ENCODE measurements at places on chromosomes 16 and 17.
A peak's percentile ranks its signal among the peaks of the same experiment; 100 is the strongest.

- DNase-seq: no peak
Observed at GRCh38 chr17:13127921-13128602, 110.2 kb upstream of the ELAC2 start.

GRCh38 chr17:27433521-27433920 lies 22.7 kb upstream of the KSR1 start:
- no peak for DNase-seq

GRCh38 chr17:80652756-80653330 lies 108.2 kb downstream of the RPTOR start:
- no peak for DNase-seq

DNA sequence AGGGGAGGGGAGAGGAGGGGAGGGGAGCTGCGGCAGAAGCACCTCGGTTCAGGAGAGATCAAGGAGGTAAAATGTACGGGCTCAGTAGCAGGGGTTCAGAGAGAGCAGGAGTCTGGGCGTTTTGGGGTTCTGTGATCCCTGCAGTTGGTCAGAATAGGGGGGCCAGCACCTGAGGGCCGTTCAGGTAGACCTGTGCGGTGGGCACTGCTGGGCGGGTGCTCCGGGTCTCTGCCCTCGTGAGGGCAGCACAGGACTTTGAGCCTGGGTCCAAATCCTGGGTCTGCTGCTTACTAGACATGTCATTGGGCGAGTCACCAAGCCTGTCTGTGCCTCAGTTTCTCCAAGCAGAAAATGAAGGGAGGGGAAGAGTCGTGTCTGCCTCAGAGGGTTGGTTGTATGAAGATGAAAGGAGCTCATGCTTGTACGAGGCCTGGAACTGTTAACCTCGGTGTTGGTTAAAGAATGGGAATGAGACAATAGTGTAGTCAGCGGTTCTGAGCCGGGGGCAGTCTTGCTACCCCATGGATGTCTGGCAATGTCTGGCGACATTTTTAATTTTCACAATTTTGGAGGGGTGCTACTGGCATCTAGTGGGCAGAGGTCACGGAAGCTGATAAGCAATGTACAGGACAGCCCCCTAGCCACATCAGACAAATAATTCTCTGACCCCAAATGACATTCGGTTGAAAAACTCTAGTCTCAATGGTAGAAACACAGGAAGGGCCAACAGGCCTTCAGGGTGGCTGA lies 35.4 kb downstream of the OR1D5 start:
- DNase-seq: no peak

GRCh38 chr16:29898804-29899515 lies 390 bp downstream of the SEZ6L2 start:
- peak; percentile 60 for DNase-seq

GRCh38 chr16:76278086-76278485 lies 885 bp downstream of the CNTNAP4 start:
- no peak for DNase-seq

DNA sequence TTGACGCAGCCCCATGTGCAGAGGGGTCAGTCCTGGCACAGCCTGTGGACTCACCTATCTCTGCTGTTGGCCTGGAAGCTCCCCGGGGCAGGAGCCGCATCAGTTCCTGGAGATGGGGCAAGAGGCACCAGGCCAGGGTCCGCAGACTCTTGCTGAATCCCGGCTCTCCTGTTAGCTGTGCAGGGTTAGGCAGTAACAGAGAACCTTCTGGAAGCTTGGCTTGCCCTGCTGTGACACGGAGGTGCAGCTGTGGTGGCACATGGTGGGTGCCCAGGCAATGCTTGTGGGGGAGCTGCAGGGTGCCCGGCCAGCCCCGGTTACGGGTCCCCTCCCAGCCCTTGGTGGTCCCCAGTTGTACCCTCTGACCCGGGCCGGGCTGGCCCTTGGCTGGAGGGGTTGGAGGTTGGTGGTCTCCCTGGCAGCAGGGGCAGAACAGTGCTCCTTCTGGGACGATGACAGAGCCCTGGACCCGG lies 26.0 kb upstream of the ZNF469 start:
- DNase-seq: no peak

GRCh38 chr16:28935346-28935745 lies 3.6 kb downstream of the CD19 start:
- DNase-seq: no peak

GRCh38 chr16:10754941-10755340 lies 11.3 kb downstream of the NUBP1 start:
- peak; percentile 46 for DNase-seq

DNA sequence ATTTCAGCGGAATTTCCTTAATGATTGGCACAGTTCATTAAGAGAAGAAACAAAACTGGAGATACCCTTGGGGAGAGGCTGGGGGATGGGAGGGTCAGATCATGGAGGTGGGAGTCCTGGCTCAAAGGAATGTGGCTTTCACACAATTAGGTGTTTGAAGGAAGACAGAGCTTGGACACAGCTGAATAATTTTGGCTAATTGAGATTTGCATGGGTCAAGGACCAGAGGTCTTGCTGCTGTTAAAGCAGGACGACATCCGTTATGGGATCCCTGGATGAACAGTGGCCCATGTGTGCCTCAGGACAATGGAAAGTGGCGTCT lies 160.3 kb downstream of the HS3ST3B1 start:
- DNase-seq: no peak

GRCh38 chr17:8985054-8985701 lies 19.7 kb upstream of the PIK3R5 start:
- DNase-seq: no peak

GRCh38 chr17:17907469-17907868 lies 64.7 kb downstream of the TOM1L2 start:
- DNase-seq: no peak

DNA sequence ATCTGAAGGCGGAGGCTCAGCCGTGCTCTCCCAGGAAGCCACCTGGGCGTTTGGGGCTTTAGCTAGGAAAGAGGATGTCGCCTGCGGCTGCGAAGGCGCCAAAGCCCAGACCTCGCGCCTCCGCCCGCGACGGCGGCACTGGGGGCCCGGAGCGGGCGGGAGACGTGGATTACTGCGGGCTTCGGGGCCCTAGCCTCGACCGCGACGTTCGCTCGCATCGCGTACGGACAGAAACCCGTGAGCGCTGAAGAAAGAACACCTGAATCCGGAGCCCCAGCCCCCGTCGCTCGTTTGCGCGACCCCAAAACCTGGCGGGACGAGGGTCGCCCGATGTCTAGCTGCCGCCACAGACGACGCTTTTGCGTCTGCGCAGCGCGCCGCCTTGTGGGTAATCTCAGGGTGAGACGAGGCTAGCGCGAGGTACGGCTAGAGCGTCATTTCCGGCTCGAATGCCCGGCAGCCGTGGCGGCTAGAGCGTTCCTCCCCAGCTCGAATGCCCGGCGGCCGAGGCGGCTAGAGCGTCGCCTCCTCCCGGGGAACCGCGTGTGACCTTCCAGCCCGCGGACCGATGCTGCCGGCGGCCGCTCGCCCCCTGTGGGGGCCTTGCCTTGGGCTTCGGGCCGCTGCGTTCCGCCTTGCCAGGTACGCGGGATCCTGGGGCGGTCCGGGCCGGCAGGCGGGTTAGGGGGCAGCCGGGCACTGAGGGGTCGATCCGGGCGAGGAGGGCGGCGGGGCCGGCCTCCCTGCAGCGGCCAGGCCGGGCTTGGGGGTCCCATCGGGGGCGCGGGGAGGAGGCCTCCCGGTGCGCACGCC lies at the start of gene MRPL12:
MRPL12 (plus strand) TSS at position 434 of the 813 bp plus-strand sequence; CDS start at position 569, 135 bp downstream.
- DNase-seq: peak; percentile 98

DNA sequence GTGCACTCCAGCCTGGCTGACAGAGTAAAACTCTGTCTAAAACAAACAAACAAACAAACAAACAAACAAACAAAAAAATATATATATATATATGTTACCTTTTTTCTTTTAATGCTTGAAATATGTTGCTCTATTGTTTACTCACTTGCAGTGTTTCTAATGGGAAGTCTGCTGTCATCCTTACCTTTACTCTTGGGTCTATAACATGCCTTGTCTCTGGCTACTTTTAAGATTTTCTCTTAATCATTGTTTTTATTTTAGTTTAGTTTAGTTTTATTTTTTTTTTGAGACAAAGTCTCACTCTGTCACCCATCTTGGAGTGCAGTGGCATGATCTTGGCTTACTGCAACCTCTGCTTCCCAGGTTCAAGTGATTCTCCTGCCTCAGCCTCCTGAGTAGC lies 16.1 kb upstream of the TNRC6A start:
- DNase-seq: no peak

- DNase-seq: no peak
Observed at GRCh38 chr17:61753696-61754095, 109.6 kb downstream of the BRIP1 start.

GRCh38 chr17:29019475-29020181 lies 13.8 kb upstream of the SEZ6 start:
- DNase-seq: no peak

DNA sequence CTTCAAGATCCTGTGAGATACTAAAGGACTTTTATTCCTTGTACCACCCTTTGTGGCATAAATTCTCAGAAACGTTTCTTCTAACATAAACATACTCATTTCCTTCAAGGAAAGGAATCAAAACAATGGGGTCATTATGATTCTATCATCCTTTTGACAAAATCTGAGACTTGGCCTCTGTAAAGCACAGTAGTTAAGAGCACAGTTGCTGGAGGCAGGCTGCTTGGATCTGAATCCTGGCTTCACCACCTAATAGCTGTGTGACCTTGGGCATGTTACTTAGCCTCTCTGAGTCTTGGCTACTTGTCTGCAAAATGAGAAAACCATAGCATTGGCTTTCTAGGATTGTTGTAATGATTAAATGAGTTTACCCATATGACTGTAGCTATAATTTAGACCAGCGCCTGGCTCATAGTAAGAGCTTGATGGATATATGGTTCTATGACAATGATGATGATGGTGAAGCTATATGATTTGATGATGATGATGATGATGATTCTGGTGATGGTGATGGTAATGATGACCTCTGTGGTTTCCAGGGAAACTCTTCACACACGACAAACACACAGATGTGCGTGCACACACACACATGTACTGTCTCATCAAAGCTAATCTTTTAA lies 6.1 kb upstream of the KRT31 start:
- no peak for DNase-seq

DNA sequence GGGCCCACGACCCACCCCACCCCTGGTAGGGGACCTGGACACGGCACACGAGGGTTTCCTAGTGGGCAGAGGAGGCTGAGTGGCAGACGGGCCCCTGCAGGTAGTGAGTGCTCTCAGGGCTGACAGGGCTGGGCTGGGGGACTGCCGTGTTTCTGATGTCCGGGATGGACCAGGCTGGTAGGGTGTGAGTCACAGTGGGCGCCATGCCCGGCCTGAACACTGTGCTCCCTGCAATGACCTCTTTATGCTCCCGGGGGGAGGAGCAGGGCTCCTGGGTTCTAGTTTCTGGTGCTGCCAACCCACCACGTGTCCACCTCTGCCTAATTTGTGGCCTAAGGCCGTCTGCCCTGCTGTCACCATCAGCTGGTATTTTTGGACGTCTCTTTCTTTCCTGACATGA lies 26.3 kb downstream of the ARHGAP23 start:
- peak; percentile 88 for DNase-seq

DNA sequence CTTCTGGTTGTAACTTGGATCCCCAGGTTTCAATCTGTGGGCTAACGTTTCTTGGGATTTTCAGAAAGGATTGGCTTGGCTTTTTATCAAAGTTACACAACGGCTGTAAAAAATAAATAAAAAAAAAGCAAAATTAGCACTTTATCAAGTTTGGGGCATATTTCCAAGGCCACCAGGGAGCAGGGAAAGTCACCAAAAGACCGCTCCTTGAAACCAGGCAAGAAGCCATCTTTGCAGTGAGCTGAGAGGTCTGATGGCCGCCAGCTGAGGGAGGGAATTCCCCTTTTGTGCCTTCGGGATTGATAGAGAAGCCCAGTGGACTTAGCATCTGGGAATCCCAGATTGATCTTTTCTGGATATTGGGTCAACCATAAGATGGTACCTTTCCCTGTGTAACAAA lies 192.2 kb downstream of the WWOX start:
- no peak for DNase-seq

DNA sequence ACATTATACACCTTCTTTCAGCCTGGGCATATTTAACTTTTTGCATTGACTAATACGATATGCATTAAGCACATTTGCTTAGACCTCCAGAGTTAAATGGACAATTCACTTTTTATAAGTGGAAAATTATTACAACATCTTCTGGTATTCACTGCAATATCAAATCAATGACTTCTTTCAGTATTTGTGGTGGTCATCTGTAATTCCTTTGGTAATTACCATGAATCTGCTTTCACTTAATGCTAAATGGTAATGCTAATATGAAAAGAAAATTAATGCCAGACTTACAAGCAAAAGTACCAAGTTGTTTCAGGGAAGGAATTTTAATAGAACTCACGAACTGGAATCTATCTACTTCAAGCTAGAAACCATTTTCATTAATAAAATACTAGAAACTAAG lies 6.4 kb downstream of the GPATCH8 start:
- no peak for DNase-seq

DNA sequence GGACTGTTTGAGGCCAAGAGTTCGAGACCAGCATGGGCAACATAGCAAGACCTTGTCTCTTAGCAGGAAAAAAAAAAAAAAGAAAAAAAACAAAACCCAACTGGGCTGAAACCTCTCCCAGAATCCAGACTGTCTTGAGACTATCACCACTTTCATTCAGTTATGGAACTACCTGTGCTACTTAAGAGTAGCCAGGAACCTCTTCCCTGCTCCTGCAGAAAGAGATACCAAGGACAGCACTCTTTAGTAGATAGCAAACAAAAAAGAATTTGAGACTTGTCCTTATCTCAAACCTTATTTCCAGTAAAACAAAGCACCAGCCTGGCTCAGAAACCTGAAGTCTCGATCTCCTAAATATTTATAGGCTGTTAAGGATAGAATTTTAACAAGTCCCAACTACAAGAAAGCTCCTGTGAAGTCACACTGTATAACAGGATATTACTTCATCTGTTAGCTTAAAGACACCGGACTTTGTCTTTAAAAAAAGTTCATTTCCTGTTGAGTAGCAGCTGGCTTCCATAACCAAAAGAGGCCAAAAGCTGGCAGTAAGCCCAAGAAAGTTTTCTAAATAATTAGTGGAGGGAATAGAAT lies 5.1 kb downstream of the CDR2 start:
- no peak for DNase-seq

GRCh38 chr17:10754861-10755591 lies 25.2 kb upstream of the TMEM220 start:
- DNase-seq: no peak

GRCh38 chr17:30969989-30970830 lies 629 bp upstream of the RNF135 start:
- DNase-seq: peak; percentile 20

DNA sequence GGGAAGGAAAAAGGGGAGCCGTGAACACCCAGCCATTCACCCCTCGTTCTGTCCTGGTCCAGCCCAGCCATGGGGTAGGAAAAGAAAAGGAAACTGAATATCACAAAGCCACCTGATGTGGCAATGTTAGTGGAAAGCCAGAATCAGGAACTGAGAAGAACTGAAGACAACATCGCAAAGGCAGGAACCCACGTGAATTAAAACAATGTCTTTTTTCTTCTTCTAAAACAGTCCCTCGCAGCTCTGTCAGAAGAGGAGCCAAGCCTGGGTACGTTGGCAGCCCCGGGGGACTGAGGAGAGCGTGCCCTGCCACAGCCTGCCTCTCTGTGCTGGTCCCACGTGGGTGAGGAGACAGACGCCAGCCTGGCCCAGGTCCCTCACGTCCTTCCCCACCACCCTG lies 55.0 kb downstream of the ZNF423 start:
- no peak for DNase-seq
